ENCODE measurements at places on chromosomes 6 and 20.

GRCh38 chr6:165487950-165488349, 175.1 kb downstream of the PDE10A start:
- DNase-seq = no peak

DNA sequence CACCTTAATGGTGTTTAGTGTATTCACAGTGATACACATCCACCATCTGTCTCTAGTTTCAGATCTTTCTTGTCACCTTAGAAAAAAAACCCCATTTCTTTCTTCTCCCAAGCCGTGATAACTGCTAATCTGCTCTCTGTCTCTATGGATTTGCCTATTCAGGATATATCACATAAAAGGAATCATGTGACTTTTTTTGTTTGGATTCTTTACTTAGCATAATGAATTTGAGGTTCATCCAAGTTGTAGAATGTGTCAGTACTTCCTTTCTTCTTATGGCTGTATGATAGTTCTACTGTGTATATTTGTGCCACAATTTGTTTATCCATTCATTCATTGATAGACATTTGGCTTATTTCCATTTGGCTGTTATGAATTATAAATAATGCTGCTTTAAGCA, 57.1 kb downstream of the ITCH start:
- DNase-seq = no peak

- no peak for DNase-seq
Measured at GRCh38 chr20:53814060-53814459, 220.4 kb upstream of the ZNF217 start.

DNA sequence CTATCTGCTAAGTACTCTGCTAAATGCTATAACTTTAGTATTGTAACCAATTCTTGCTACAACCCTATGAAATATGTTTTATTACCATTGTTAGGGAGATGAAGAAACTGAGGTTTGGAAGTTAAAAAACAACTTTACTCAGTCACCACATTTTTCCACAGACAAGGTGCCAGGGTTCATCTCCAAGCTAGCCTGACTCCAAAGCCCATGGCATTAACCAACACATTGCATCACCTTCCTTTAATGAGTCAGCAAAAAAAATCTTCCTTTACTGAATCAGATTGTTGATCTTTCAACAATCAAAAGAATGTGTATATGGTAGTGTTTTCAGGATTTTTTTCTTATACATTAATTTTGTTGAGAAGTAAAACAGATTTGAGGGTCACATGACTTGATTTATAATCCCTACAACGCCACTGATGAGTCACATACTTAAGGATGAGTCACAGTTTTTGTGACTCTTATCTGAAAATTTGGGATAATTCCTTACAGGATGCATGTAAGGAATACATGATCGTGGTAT, 41.5 kb downstream of the MAN1A1 start:
- no peak for DNase-seq

- no peak for DNase-seq
Measured at GRCh38 chr20:62914970-62915457, 11.3 kb downstream of the DIDO1 start.

DNA sequence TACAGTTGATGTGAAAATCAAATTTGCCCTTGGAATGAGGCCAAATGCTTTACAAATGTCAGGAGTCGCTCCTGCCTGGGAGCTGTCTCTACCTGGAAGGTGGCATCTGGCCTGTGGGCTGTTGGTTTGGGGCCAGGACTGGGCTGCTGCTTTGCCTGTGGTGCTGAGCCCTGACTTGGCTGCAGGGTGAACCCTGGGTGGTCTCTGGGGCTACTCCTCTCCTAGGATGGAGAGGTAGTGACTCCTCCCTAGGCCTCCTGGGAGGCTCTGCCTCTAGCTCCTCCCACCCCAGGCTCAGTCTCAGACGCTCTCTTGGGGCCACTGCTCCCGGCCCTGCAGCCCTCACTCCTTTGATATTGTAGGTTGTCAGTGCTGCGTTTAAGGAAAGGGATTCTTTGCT, 47.5 kb downstream of the EFCAB8 start:
- no peak for DNase-seq

- no peak for DNase-seq
Measured at GRCh38 chr6:46054516-46054915, 38.9 kb upstream of the CLIC5 start.

DNA sequence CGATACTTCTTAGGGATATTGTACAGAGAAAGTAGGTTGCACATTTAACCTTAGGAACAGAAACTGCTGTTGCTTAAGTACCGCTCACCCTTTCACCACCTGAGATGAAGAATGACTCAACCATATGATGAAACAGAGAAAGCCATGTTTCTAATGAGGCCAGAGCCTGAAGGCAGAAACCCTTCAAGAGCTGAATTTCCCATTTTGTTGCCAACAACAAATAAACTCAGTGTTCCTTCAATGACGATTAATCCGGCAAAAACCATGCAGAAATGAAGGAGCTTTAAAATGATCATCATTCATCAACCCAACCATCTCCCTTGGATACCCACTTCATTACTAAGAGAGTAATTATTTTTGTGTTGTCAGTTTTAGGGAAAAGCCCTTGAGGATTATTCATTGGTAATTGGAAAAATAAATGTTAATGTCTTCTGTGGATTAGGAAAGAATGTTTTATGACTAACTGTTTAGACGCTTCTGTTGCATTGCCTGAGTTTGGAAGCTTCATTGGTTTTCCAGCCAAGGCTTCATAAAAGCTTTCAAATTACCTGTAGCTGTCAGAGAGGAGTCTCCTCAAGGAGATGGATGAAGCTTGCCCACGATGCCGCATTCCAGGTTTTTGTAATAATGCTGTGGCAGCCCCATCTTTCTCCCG, 112.1 kb upstream of the IYD start:
- DNase-seq = no peak

GRCh38 chr6:157316871-157317814, 6.2 kb downstream of the TMEM242 start:
- peak; percentile 47 for DNase-seq

DNA sequence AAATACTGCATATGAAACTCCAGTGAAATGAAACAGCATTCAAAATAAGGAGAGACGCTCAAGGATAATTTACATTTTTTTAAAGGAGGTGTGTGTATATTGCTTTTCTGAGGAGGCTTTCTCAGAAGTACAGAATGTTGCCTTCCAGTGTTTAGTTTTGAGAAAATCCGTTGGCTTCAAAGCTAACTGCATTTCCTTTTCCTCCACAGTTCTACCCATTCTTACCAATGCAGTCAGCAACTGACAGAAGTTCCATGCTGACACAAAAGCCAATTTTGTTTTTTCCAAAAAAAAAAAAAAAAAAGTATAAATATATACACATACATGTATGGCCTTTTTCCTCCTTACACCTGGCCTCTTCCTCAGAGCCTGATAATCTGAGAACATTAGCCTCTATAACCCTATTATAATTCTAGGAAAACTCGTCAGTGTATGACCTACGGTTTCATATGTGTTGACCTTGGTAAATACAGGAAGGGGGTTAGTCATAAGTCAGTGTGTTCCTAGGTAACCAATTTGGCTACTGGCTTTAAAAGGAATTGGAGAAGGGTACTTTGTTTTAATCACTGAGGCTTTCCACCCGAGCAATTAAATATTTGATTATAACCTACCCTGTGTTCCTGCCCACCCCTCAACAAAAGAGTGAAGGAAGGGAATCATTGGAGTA, 24.2 kb downstream of the MGME1 start:
- no peak for DNase-seq

DNA sequence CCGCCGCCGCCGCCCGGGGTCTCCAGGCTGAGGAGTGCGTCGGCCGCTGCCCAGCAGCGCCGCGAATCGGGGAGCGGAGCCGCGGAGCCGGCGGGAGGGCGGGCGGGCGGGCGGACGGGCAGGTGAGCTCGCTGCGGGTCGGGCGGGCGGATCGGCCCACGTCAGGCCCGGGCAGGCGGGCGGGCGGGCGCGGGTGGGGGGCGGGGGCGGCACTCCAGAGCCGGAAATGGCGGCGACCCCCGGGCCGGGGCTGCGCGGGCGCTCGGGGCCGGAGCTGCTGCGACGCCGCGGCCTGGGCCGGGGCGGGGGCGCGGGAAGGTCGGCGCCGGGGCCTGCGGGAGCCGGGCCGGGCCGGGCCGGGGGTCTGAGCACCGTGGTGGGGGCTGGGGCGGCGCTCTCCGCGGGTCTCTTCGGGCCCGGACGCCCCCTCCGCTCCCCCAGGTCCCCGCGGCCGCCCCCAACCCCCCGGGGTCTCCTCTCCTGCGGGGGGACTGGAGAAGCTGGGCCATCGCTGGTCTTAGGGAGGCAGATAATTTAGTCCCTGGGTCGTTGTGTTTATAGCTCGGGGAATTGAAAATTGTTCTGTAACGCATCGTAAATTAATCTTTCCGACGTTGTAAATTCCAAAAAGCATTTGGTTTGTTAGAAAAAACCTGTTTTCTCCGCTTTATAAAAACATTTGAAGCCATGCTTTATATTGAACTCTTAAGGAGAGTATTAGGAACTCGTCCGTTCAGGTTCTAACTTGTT, 451 bp downstream of the DNAJC5 start:
- no peak for DNase-seq

DNA sequence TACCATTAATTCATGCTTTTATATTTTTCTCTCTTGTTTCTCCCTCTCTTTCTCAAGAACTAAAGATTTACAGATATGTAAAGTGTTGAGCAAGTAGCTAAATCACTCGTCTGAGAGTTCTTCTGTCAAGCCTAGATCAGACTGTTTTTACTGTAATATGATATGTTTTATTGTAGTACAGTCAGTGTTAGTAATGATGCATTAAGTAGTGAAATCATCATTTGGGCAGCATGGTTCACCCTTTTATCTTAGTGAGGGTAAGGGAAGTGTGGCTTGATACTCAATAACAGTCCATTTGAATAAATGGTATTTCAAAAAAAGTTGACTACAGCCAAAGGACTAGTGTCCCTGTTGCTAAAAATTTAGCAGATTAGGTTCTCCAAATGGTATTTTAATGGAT, 9.2 kb downstream of the CYB5R4 start:
- no peak for DNase-seq

- DNase-seq = no peak
Measured at GRCh38 chr20:40532103-40532502, 156.9 kb downstream of the MAFB start.

- DNase-seq = no peak
Measured at GRCh38 chr6:82015043-82015442, 232.5 kb downstream of the IBTK start.

- DNase-seq = no peak
Measured at GRCh38 chr6:11628562-11628961, 91.0 kb downstream of the TMEM170B start.

All from AG04450 (cell line).